Stimulated activated CD4-positive, alpha-beta T cell treated with anti-CD3 and anti-CD28 coated beads, Interleukin-1b, Interleukin-23, amount 100 ng/mL, for 4 hours (primary cell): ENCODE measurements at places on chromosomes 1 and 21.

DNA sequence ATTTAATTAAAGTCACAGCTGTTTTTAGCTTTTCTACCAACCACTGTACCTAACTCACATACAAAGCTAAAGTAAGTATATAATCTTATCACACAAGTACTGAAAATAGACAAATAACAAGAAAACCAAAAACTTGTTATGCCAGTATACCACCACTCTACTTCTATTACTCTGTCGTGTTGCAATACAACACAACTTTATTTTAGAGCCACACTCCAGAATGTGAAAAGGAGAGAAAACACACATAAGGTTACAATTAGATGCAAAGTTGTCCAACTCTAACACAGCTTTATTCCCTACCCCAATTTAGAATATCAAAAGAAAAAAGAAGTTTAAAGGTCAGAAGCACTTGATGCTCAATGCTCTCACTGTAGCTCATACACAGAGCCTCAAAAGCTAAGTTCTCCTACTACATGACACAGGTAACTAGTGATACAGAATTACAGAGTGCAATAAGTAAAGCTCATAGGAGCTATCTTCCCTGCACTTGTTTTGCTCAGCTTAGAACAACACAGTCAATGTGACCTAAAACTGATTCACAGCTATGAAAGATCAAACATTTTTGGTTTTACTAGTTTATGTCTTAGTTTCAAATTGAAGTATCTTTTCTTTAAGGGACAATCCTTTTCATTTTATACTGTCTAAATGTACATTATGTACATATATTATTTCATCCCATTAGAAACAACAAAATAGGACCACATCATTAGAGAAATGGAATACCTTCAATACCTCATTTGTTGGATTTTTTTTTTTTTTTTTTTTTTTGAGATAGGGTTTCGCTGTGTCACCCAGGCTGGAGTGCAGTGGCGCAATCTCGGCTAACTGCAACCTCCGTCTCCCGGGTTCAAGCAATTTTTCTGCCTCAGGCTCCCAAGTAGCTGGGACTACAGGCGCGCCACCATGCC, 29.2 kb downstream of the EYA3 start:
- no peak for DNase-seq

DNA sequence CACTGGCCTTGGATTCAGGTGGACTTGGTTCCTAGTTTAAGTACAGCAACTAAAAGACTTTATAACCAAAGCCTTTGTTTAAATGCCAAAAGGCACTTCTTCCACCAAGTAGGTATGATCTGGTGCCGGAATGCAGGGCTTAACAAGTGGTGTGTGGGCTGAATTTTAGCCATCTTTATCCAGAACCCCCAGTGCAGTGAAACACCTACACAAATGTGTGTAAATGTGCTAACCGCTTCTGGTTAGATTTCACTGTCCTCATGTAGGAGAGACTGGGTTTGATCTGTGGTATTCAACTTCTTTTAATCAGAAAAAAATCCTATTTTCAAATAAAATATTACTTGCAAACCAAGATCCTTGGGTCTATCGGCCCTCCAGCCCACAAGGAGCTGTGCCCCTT, 10.3 kb downstream of the SLAMF1 start:
- DNase-seq: no peak

- DNase-seq: no peak
These were observed 585 bp downstream of the GPR3 start for GRCh38 chr1:27392778-27393635.

GRCh38 chr1:179788259-179788658, 45.2 kb downstream of the FAM163A start:
- no peak for DNase-seq

GRCh38 chr1:230191079-230191804, 124.2 kb downstream of the GALNT2 start:
- no peak for DNase-seq

DNA sequence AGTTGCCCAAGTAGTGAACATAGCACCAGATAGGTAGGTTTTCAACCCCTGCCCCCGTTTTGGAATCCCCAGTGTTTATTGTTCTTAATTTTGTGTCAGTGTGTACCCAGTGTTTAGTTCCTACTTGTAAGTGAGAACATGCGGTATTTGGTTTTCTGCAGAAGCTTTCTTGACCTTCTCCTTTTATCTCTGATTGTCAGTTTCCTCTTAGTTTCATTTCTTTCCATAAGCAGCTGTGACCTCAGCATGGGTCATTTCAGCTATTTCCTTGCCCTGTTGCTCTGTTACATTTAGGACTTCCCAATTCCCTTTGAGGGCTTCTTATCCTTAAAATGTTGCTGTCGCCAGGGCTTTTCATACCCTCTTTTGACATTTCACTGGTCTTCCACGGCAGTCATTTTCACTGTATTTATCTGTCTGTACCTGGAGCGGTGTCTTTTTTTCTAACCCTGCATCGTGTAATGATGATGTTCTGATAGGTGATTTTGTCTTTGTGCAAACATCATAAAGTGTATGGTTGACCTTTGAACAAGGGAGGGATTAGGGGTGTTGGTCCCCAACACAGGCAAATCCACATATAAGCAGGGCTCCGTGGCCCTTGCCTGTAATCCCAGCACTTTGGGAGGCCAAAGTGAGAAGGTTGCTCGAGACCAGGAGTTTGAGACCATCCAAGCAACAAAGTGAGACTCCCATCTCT, 15.0 kb downstream of the ITSN1 start:
- DNase-seq: no peak

DNA sequence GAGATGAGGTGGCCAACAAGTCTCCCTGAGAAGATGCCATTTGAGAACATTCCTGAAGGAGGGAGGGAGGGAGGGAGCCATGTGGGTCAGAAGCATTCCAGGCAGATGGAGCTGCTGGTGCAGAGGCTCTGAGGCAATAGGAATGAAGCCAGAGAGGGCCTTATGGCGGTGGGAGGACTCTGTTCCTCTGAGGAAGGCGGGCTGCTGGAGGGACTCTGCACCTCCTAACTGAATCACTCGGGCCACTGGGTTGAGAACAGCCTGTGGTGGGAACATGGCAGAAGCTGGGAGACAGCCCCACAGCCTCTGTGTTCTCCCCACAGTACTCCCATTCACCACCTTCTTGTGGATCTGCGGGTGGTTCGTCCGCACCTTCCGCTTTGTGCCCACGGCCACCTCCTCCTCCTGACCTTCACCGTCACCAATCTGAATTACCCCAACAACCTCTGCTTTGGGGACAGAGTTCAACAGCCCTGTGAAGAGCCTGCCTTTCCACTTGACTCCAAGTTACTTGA, 2.4 kb upstream of the TMEM125 start:
- DNase-seq: no peak

GRCh38 chr21:30480145-30480544, at the start of gene KRTAP19-1:
Gene KRTAP19-1, minus strand, starts transcription at chr21:30480367. Its CDS starts 50 bp downstream, at chr21:30480317.
- no peak for DNase-seq

- DNase-seq: no peak
These were observed at the start of gene NAV1 for GRCh38 chr1:201538612-201539551. Gene NAV1, plus strand, starts transcription at chr1:201539127. Its CDS starts 83,758 bp downstream, at chr1:201622885.

DNA sequence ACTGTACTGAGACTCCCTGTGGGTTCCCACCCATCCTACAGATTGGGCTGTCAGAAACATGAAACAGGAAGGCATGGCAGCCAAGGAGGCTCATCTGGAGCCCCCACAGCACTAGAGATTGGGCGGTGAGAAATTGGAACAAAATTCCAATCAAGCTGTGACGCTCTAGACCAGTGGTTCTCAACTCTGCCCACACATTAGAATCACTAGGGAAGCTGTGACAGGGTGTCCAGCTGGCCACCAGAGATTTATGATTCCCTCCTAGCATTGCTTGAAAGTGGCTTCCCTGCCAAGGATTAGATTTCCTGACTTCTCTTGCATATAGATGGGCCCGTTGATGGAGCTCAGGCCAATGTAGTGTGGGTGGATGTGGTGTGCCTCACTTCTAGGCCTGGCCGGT, 187.5 kb upstream of the ZC3H12A start:
- no peak for DNase-seq

- DNase-seq: no peak
These were observed 8.7 kb downstream of the CD247 start for GRCh38 chr1:167509587-167509986.

GRCh38 chr1:162913345-162913744, 52.4 kb upstream of the CCDC190 start:
- no peak for DNase-seq

DNA sequence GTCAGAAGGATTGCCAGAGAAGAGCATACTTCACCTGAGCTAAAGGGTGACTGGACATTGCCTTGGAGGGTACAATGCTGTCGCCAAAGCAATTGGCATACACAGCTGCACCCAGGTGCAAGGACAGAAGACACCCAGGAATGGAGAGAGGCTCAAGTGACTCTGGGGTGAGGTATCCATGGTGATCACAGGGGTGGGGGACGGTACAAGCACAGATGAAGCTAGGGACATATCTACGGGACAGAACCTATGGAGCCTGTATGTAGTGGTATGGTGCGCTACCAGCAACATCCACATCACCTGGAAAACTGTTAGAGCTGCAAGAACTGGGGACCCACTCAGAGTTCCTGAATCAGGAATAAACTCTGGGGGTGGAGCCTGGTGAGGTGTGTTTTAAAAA, 286.1 kb downstream of the PCP4 start:
- no peak for DNase-seq

DNA sequence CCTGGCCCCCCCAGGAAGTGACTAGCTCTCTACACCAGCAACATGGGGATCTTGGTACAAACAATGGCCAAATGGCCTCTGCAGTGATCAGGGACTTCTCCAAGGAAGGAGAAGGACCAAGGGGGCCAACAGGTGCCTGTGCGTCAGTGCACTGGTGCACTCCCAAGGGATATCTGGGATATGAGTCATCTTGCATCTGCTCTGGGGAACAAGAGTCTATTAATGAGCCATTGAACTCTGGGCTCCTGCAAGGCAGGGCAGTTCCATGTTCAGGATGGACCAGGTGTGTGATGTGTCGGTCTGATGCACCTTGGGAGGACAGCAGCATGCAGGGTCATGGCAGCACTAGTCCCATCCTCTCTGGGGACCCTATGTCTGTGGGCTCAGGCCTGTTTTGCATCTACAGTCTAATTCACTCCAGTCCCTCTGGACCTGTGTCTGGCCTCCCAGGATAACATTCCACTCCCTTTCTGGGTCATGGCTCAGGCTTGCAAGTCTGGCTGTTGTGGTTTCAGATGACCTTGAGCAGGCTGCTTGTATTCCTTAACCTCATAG, 125.3 kb downstream of the TRABD2B start:
- DNase-seq: no peak

DNA sequence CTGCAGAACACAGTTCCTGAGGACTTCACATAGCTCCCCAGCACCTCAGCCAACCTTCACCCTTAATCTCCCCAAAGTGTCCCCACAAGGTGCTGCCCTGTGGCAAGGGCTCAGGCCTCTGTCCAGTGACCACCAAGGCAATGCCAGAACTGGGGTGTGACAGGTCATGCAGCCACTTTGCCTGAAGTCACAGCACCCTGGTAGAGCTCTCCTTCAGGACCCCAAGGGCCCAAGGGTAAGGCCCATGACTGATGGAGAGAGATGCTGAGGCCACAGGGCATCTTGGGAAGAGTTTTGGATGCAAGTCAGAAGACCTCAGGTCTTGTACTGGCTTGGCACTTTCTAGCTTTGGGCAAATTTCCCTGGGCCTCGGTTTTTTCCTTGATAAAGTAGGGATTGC, 783 bp upstream of the FCMR start:
- no peak for DNase-seq

DNA sequence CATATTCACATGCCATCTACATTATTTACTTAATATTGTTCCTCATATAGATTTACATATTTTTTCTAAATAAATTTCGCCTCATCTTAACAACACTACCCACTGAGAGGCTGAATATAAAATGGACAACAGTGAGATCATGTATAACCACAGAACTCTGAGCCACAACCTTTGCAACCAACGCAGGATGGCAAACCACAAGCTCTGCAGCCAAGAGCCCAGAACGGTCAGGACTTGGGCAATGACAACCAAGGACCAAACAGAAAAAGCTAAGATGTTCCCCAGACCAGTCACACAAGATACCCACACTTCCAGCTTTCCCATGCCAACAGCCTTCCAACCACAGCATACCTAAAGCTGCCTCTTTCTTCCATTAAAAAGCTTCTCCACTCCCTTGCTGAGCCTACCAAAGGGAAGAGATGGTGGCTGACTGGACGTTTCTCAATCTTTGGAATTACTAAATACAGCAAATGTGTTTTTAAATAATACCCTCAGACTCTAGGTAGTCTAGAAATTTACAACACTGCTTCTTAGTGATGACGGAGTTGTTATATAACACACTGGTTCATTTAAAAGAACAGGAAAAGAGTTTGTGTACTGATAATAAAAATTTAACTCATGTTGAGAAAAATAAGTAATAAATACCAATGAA, 117.9 kb downstream of the AKT3 start:
- DNase-seq: no peak

GRCh38 chr1:41486371-41487125, 2.1 kb upstream of the EDN2 start:
- DNase-seq: no peak

DNA sequence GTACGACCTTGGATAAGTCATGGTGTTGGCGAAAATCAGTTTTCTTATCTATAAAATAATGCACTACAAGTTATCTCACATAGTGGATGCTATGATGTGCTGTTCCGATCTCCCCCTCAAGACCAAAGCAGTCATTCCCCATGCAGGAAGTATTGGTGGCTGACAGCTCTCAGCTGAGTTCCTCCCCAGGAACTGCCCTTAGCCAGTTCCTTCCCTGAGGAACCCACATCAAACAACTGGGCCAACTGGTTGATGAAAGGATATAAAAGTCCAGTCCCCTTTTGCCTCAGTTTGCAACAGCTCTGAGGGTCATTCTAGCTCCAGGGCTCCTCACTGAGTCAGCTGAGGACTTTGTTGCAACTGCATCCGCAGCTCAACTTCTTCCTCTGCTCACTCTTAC, 16.1 kb upstream of the SLAMF1 start:
- no peak for DNase-seq

DNA sequence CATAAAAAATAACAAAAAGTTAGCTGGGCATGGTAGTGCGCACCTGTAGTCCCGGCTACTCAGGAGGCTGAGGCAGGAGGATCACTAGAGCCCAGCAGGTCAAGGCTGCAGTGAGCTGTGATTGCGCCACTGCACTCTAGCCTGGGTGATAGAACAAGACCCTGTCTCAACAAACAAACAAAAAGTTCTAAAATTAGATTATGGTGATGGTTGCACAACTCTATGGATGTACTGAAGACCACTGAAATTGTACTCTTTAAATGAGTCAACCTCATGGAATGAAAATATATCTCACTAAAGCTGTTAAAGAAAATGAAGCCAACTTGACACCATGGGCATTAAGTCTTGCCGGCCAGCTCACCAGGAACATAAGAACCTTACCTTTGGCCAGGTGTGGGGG, 9.1 kb downstream of the MRAP start:
- DNase-seq: no peak

DNA sequence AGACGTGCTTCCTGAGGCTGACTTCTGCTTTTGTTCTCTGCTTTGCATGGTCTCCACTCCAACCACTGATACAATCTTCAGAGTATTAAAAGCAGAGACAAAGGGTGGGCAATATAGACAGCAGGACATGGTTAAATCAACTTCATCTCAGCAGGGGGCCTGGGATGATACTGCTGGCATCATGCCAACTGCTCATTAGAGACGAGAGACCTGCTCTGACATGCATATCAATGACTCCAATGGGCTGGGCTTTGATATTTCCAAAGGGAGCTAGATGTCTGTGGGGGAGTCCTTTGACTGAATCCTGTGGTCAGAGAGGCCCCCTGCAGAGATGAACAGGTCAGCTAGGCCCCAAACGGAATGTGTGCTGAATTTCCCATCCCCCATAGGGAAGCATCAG, 106.6 kb downstream of the ACTL8 start:
- no peak for DNase-seq

GRCh38 chr1:2493691-2494322, 17.7 kb downstream of the PLCH2 start:
- no peak for DNase-seq

- DNase-seq: no peak
These were observed 73.8 kb upstream of the ZNF678 start for GRCh38 chr1:227489572-227489971.
